ENCODE measurements at places on chromosomes 11 and 22.

DNA sequence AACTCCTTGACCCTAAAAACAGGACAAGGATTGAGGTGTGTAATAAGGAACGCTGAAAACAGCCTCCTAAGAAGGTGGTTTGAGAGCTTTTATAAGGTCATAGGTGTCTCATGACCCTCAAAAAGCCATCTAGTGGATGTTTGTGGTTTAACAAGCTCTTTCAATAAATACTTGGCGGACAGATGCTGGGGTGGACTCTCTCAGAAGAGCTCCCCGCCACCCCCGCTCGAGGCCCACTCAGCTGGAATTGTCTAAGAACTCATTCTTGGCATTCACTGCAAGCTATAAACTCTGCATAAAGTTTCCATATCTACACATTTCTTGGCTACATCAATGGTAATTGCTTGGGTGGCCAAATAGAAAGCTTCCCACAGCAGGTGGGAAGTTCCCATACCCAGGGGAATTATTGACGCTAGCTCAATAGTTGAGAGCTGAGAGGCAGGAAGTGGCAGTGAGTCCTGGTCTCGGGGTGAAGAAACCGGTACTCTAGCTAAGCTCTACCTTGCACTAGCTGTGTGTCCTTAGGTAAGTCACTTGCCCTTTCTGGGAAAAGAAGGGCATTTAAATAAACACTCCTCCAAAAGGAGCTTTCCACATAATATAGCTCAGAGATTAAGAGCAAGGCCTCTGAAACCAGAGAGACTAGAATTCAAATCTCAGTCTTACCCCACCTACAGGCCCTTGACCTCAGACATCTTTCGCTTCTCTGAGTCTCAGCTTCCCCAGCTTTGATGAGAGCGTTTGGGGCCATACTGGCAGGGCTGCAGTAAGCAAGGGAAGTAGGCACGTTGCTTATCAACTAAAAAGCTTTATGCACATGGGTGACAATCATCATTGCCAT is 6.4 kb downstream of the MS4A15 start:
- no peak for DNase-seq

DNA sequence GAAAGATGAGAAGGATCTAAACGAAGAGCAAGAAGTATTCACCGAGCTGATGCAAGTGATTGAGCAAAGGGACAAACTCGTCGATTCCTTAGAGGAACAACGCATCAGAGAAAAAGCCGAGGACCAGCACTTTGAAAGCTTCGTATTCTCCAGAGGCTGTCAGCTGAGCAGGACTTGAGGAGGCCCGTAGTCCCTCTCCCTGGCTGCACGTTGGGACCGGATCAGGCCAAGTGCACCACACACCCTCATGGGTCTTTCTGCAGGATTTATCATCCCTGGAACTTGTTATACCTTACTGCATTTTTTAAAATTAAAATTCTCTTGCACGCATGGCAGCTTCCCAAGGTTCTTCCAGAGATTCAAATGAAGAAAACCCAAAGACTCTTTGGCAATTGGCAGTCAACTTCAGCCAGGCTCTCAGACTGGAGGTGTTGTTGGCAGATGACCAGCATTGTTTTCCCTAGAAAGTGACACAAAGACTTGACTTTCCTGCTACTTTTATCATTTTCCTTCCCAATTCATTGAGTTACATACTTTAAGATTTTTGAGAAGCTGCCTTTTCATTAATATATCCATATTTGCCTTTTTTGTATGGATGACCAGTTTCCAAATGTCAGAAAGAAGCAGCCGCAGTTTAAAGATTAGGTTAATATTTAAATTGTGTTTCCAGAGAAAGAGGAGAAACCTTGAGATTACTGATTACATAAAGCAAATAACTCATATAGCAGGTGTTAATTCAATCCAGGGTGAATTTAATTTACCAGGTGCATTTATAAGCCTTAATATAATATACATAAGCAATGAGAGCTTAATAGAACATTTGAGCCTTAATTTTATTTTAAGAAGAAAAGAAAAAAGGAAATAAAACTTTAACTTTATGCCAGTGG is 18.8 kb upstream of the PARVA start:
- no peak for DNase-seq

DNA sequence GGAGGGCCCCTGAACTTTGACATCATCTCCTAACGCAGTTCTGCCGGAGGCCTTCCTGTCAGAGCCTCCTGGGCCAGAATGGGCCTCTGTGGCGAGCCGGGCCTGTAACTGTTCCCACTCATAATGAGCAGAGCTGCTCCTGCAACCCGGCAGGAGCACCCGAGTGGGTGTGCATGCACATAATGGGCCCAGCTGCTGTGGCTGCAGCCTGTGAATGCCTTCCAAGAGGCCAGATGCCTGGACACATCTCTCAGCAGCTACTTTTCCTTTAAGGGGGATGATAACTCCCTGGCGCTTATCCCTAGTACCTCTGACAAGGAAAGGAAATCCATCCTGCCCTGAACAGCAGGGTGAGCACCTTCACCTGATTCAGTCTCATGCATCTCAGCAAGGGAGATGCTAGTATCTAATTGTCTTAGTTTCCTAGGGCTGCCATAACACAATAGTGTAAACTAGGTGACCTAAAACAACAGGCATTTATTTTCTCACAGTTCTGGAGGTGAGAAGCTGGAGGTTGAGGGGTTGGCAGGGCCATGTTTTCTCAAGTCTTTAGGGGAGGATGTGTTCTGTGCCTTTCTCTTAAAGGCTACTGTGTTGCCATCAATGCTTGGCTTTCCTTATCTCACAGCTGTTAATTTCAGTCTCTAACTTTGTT is 120.5 kb downstream of the TEAD1 start:
- DNase-seq, result no peak

DNA sequence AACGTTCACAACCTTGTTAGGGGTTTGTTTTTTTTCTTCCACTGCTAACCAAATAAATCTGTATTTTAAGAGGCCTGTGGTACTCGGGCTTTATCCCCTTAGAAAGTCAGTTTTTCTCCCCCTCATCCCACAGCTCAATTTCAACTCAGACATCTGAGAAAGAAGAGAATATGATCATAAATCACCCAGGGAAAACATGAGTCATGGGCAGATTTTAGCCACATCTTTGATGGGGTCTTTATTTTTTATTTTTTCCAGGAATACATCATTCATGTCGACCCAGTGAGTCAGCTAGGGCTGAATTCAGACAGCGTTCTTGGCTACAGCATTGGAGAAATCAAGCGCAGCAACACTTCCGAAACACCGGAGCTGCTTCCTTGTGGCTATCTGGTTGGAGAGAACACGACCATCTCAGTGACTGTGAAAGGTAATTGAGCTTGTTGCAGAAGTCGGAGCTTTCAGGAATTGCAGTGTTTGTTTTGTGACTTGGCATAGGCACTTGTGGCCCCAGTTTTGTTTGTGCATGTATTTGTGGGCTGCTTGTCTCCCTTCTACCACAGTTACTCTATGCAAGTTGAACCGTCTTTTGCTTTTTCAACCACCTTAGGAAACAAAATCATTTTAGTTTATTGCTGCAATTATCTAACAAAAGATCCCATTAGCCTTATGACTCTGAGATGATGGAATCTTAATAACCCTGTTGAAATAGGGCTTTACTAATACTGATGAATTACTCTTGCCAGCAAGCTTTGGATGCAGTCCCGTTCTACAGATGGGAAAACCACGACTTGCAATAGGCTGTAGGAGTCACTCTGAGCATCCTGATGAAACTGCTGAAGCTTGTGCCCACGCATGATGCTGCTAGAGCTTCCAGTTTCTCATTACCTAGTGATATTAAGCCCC is 62.7 kb downstream of the DBX1 start:
- DNase-seq, result no peak

GRCh38 chr22:37026325-37026724 is 6.8 kb downstream of the MPST start:
- DNase-seq, result no peak

- DNase-seq, result no peak
Measured at GRCh38 chr11:1055990-1056771, 18.5 kb upstream of the MUC2 start.

GRCh38 chr11:20647976-20648565 is 21.3 kb upstream of the NELL1 start:
- no peak for DNase-seq

DNA sequence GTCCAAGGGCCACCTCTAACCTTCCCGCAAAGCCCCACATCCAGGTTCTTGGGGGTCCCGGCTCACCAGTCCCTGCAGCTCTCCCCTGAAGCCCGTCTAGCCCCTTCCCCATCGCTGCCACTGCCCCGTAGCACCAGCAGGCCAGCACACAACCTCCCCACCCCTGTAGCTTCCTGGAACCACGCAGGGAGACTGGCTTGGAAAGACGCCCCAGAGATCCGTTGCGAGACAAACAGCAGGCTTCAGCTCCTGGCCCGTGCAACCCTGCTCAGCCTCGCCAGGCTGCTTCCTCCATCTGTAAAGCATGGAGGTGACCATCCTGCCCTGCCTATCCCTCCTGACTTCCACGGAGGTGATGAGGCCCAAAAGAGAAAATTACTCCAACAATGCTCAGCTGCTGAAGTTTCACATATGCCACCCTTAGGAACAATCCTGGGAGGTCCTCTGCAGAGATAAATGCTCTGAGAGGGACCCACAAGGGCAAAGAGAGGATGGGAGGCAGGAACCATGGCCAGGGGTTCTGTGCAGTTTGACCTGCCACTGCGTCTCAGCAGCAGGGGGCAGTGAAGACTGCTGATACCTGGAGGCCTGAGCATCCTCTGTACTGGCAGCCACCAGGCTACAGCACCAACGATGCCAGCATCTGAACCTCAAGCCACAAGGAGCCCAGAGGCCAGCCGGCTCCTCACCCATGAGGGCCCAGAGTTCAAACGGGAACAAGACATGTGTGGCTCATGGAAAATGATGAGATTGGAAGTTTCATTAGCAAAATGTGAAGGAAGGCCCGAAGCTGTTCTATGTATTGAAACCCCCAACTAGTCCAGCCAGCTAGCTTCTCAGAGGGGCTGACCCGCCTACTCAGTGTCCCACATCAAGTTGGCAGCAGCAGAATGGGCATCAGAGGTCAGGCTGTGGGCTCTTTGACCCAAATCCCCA is 16.1 kb downstream of the DGCR2 start:
- DNase-seq, result no peak

GRCh38 chr11:47593492-47593933 is 698 bp downstream of the C1QTNF4 start:
- no peak for DNase-seq

- no peak for DNase-seq
Measured at GRCh38 chr11:2099516-2100349, 39.5 kb downstream of the IGF2 start.
